Liver (tissue), 10 donors: ENCODE measurements at places on chromosomes 7 and 10. TPM values are rescaled to one million over a fixed set of nuclear protein-coding genes. Genes with fewer than 3 reads are reported as not detected.

DNA sequence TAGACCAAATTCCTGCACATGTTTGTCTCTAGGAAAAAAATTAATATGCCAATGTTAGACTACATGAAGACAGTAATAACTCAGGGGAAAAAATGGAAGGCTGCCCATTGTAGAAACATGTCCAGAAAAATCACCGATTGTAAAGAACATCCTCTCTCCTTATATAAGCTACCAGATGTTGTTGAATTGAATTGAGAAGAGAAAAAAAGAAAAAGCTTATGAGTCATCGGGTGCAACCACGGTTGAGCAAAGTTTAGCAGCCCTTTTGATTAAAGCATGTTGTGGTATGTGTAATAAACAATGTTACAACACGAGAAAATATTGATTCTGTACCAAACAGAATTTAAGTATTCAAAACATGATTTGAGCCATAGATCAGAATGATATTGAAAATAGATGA lies 102.3 kb upstream of the ARHGAP21 start:
- no peak overlapping the region for H3K4me3 ChIP-seq
- H3K4me1 ChIP-seq: no peaks in the 10 kb centered on the region
- no peaks in the 10 kb centered on the region for H3K36me3 ChIP-seq
- H3K27me3 ChIP-seq: no peaks in the 10 kb centered on the region
- DNase-seq: no peak

DNA sequence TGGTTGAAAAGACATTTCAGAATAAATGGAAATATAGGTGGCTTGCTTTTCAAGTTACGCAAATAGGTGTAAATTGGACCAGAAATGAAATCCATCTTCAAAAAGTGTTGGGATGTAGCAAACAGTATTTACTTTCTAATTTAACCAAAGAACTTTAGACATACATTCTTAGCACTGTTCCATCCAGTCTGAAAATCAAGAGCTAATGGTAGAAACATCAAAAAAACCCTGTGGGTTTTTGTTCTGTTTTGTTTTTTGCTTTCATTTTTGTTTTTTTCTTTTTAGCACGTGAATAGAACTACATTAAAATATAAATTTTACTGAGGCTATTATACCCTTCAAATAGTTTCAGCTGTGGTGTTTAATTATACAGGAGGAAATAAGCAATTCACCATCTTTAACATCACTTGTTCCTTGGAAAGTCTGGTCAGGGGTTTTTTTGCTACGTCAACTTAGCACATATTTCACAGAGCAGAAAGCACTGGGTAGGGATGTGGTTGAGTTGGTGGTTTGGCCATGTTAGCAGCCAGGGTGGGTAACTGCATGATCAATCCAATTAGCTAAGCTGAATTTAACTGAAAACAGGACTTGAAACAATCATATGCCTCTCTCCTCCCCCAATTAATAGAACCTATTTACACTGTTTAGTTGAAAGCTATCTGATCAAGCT lies 275.4 kb upstream of the PFKP start:
- DNase-seq: no peak
- no peak overlapping the region for H3K27ac ChIP-seq
- H3K4me1 ChIP-seq: no peaks in the 10 kb centered on the region
- H3K27me3 ChIP-seq: no peaks in the 10 kb centered on the region
- H3K4me3 ChIP-seq: no peak overlapping the region

DNA sequence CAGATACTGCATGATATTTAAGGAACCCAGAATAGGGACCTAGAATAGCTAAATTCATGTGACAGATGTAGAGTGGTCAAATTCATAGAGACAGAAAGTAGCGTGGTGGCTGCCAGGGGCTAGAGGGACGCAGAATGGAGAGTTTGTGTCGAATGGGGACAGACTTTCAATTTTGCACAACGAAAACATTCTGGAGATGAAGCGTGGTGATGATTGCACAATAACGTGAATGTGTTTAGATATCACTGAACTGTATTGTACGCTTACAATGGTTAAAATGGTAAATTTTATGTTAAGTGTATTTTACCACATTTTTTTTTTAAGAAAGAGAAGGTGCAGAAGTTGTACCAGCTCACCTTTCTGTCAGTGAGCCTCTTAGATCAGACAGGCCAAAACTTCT lies 137.8 kb upstream of the TNS3 start:
- no peak overlapping the region for H3K4me3 ChIP-seq
- H3K36me3 ChIP-seq: no peaks in the 10 kb centered on the region
- no peak for DNase-seq
- no peaks in the 10 kb centered on the region for H3K27me3 ChIP-seq
- H3K4me1 ChIP-seq: peaks cover 6% of the 10 kb centered on the region

OR9A2 gene
- not detected for total RNA-seq

HMX2 gene
- total RNA-seq: not detected
